ENCODE measurements at places on chromosomes 7 and 10.

DNA sequence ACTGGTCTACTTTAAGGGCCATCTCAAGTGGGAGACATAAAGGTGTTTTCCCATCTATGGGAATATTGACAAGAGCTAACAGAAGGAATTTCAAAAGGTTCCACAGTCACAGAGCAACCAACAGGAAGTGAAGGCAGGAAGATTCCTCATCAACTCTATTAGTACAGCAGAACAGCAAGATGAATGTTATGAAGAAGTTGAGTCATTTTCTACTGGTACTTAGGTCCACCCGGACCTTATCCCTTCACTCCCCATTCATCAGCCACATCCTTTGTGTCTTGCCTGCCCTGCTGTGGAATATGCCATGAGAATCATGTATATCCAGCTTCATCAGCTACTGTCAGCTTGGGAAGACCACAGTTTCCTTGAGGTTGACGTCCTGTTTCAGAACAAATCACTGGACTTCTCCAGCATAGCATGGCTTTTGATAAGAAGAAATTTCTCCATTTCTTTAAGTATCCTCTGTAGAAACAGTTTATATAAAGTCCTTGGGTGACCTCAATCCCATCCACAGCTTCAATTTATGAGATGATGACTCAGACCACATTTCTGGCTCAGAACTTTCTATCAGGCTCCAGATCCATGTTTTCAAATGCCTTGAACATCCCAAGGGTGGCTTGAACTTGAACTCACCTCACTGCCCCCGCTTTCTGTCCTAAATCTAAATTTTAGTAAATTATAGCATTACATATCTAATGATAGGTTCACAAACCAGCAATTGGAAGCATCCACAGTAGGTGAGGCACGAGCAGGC is 84.9 kb upstream of the AGK start:
- DNase-seq, result no peak

DNA sequence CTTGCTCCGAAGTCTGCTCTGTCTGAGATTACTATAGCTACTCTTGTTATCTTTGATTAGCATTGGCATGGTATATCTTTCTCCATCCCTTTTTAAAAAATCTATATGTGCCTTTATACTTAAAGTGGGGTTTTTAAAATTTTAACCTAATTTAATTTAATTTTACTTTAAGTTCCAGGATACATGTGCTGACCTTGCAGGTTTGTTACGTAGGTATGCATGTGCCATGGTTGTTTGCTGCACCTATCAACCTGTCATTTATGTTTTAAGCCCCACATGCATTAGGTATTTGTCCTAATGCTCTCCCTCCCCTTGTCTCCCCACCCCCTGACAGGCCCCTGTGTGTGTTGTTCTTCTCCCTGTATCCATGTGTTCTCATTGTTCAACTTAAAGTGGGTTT is 54.6 kb downstream of the TBC1D12 start:
- no peak for DNase-seq

DNA sequence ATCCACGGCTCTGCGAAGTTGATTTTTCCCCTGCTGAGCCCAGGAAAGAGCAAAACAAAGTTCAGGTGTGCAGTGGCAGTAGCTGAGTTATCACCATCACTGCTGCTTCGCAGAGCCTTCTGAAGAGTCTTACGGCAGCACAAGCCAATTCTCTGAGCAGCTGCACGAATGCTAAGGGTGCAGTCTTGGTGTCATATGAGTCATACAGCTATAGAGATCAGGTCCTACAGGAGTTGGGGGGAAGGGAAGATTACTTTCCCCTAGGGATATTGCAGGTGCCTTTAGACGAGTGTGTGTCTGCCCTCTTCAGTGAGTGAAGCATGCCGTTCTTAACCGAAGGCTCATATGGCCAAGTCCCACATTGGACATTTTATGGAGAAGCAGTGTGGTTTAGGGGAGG is 227.8 kb downstream of the CELF2 start:
- DNase-seq, result no peak

GRCh38 chr10:58174831-58175230 is 92.9 kb downstream of the IPMK start:
- no peak for DNase-seq

- no peak for DNase-seq
Measured at GRCh38 chr7:157352516-157352915, 15.7 kb downstream of the DNAJB6 start.

DNA sequence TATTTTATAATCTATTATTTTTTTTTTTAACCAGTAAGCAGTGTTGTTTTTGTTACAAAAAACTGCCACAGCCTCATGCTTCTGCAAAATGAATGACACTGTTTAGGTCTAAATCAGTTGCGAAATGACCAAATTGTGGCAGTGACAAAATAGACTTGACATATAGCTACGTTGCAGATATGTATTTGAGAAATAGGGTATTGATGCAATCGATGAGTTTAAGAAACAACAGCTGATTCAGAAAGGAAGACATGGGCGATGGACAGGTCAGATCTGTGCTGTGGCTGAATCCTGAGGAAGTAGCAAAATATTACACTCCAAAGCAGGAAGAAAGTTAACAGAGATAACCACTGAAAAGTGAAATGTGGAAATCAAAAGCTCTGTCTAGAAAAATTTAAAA is 89.0 kb upstream of the STEAP4 start:
- DNase-seq, result no peak

Data from effector CD4-positive, alpha-beta T cell (primary cell).